ENCODE measurements at places on chromosomes 3 and 15. TPM values are rescaled to one million over a fixed set of nuclear protein-coding genes. Genes with fewer than 3 reads are reported as not detected.

GRCh38 chr3:186108106-186108940, 566 bp downstream of the ETV5 start:
- no peak for DNase-seq

DNA sequence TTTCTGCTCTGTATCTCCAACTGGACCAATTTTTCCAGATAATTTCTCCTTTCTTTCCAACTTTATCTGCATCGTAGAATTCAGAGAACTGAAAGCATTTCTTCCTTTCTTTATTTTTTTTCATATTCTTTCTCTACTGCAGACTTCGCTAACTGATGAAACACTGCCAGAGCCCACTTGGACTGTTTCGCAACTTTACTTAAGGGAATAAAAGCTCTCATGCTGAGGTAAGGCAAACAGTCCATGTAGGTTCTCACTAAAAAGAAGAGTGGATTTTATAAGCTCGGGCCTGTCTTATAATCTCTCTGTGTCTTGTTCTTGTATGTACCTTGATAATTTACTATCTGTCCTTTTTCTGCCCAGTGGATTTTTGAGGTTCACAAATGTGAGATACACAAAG, 163.5 kb downstream of the CNTN4 start:
- DNase-seq, result peak; percentile 4

- no peak for DNase-seq
Measured at GRCh38 chr3:133753107-133753778, 7.0 kb downstream of the TF start.

- DNase-seq, result no peak
Measured at GRCh38 chr3:34351882-34352777, 553.7 kb downstream of the PDCD6IP start.

DNA sequence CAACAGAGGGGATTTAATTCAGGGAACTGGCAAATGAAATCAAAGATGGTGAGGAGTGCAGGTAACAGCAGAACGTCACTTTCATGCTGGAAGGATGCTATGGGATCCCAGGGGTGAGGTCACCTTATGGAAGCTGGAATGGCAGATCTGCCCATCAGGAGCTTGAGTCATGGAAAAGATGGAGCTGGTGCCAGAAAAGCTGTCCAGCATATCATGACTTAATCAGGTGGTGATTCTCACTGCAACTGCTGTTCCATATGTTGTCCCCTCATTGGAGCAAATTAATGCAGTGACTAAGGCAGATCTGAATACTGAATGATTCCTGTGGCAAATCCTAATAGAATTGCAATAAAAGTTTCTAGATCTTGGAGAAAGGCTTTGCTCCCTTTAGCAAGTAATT, 38.4 kb downstream of the HHLA2 start:
- no peak for DNase-seq

DNA sequence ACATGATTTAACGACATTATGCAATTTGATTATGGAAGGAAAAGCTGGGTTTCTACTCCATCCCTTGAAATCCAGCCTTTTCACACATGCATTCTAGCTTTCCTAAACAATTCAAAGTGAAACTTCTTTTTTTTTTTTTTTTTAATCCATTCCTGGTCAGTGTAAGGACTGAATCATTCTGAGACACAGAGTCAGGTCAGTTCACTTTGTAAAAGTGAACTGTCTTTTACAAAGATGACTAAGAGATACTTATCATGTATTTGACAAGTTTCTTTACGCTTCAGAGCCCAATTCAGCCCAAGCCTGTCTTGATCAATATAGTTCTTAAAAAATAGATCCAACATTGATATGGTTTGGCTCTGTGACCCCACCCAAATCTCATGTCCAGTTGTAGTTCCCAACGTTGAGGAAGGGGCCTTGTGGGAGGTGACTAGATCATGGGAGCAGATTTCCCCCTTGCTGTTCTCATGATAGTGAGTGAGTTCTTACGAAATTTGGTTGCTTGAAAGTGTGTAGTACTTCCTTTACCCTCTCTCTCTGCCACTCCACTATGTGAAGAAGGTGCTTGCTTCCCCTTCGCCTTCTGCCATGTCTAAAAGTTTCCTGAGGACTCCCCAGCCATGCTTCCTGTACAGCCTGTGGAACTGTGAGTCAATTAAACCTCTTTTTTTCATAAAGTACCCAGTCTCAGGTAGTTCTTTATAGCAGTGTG, 345.6 kb upstream of the THBS1 start:
- no peak for DNase-seq

GUCA1C gene
- not detected for polyA plus RNA-seq
